RPMI7951 (cell line): ENCODE measurements at places on chromosomes 7 and 10.

GRCh38 chr7:140512317-140513000 is 33.2 kb upstream of the MKRN1 start:
- peak; percentile 44 for DNase-seq

DNA sequence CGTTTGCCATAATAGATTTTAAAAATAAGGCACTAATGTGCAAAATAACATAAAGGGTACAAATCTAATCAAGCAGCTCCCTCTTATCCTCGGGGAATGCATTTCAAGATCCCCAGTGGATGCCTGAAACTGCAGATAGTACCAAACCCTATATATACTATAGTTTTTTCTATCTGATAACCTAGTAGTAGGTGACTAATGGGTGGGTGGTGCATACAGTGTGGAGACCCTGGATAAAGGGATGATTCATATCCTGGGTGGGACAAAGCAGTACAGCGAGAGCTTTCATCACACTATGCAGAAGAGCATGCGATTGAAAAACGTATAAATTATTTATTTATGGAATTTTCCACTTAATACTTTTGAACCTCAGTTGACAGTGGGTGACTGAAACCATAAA is 464.5 kb downstream of the GRID1 start:
- peak; percentile 3 for DNase-seq

DNA sequence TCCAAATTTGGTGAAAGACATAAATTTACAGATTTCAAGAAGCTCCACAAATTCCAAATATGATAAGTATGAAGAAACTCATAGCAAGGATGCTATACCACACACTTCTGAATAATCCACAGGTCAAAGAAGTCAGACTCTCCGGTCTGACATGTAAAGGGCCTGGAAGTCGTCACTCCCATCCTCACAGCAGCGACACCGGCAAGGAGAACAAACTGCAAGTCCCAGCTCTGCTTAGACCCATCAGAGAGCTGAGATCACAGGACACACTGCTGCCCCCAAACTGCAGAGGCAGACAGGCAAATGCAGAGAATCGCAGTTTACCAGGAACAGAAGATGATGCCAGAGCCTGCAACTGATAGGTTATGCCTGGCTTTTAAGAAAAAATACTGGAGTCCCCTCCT is 62.0 kb downstream of the AMZ1 start:
- DNase-seq, result no peak

- DNase-seq, result peak; percentile 57
These were observed 164.2 kb downstream of the DGKI start for GRCh38 chr7:137682596-137682995.

DNA sequence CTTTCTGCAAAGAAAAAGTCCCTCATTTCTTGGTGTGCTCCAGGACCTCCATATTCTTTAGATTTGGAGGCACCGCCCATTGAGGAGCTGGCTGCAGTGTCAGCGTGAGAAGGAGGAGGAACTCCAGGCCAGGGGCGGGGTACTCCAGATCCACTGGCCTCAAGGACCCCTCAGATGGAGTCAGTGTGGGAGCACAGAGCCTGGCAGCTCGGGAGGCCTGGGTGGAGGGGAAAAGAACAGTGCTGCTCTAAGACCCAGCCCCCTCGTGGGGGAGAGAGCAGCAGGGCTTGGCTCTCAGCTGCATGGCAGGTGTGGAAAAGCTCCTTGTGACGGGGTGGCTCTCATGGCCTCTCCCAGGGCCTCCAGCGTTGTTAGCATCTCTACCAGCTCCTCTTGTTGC is 70.5 kb downstream of the ITGB1 start:
- DNase-seq, result no peak

DNA sequence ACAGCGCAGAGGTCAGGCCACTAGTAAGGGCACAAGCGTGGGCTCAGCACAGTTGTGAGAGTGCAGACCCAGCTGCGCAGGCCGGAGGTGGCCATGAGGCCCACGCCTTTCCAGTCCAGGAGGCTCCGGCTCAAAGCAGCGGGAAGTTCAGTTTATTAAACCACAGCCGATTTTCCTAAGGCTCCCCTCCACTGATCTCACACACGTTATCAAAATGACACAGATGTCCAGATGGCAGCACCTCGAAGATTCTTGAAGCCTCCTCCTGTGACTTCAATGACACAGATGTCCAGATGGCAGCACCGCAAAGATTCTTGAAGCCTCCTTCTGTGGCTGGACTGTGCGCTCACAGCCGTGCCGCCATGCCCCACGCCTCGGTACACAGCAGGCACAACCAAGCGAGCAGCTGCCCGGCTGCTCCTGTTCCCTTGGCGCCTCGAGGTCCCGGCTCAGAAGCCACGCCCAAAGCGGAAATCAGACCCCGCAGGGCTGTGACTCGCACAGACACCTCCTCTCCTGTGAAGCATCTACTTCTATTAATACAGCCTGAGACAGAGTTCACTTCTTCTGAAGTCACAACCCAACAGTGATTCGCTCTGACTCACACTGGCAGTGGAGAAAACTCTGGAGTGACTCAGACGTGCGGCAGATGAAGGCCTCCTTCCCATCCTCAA is 122.7 kb downstream of the MAD1L1 start:
- peak; percentile 96 for DNase-seq

- no peak for DNase-seq
These were observed 67.7 kb downstream of the GPAM start for GRCh38 chr10:112115781-112116385.

DNA sequence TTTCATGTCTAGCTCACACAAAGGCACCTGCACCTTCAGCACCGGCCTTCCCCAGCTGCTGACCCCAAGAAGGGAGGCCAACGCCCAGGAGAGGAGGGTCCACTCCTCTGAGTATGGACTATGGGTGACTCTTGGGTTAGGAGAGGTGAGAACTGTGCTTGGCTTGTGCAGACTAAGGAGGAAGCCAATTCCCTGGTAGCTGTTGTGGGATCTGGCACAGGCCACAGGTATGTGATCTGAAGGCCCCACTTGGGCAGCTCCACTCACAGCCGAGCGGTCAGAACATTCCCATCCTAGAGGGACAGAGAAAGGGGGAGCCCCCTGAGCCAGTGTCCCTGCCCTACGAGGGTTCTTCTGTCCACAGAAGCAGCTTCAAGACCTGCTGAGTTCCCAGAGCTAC is 52.8 kb upstream of the FIGNL1 start:
- peak; percentile 66 for DNase-seq

DNA sequence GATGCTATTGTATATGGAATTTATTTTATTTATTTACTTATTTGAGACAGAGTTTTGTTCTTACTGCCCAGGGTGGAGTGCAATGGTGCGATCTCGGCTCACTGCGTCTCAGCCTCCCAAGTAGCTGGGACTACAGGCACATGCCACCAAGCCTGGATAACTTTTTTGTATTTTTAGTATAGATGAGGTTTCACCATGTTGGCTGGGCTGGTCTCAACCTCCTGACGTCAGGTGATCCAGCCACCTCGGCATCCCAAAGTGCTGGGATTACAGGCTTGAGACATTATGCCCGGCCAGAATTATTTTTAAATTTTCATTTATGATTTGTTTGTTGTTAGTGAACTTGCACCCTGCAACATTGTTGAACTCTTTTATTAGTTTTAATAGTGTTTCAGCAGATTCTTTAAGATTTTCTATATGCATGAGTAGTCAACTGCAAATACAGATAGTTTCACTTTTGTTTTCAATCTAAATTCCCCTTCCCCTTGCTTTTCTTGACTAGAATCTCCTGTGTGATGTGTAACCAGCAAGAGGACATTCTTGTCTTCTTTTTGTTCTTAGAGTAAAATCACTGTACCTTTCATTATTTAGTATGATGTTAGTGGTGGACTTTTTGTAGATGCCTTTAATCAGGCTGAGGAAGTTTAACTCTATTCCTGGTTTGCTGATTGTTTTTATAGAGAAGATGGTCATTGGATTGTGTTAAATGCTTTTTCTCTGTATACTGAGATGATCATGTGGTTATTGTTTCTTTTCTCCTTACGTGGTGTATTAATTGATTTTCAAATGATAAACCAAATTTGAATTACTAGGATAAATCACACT is 27.8 kb downstream of the ZNF33A start:
- DNase-seq, result peak; percentile 41

GRCh38 chr10:5949009-5949759 is 28.2 kb downstream of the IL15RA start:
- peak; percentile 61 for DNase-seq

GRCh38 chr7:3089493-3089892 is 45.8 kb upstream of the CARD11 start:
- peak; percentile 48 for DNase-seq

DNA sequence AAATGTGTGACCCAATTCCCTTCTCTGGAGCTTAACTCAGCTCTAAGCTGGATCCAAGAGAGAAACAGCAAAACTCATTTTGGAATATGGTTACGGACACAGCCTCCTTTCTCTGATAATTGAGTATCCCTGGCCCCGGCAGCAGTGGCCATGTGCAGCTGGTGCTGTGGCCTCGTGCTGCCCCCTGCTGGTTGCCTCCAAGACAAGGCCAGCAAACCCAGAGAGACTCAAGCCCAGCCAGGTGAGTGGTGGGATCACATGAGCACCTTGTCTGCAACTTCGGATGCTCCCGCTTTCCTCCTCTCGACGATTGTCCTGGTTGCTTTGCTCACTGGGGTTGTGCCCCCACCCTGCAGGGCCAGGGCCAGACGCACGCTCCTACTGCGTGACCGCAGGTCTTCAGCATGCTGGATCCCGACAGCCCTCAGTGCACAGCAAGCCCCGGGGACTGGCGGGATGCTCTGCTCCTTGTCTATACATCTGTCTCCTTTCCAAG is 19.4 kb downstream of the SFTPD start:
- DNase-seq, result peak; percentile 57

GRCh38 chr7:74329225-74329624 is 40.0 kb downstream of the CLIP2 start:
- no peak for DNase-seq
